ENCODE measurements at places on chromosomes 7 and 10. TPM values are rescaled to one million over a fixed set of nuclear protein-coding genes. Genes with fewer than 3 reads are reported as not detected.

RBP4 gene
- 0.44 TPM for total RNA-seq

AP5Z1 gene
- total RNA-seq, result 35.8 TPM

GIMAP8 gene
- total RNA-seq, result 0.15 TPM

DEPP1 gene
- total RNA-seq, result 77.9 TPM

PRPS1L1 gene
- total RNA-seq, result not detected

KLF6 gene
- total RNA-seq, result 74.2 TPM

GPR37 gene
- 4.5 TPM for total RNA-seq

MUC12 gene
- 0.87 TPM for total RNA-seq

SRRM3 gene
- total RNA-seq, result 2.8 TPM

MEOX2 gene
- 0.83 TPM for total RNA-seq

TWIST1 gene
- total RNA-seq, result 118 TPM

FEZF1 gene
- total RNA-seq, result not detected

FASTK gene
- 108 TPM for total RNA-seq
